Immature natural killer cell (primary cell): ENCODE measurements at places on chromosomes 13 and 19.

GRCh38 chr19:35949131-35949530, 13.0 kb downstream of the LRFN3 start:
- no peak for DNase-seq

GRCh38 chr13:61192826-61193225, 222.8 kb downstream of the PCDH20 start:
- no peak for DNase-seq

DNA sequence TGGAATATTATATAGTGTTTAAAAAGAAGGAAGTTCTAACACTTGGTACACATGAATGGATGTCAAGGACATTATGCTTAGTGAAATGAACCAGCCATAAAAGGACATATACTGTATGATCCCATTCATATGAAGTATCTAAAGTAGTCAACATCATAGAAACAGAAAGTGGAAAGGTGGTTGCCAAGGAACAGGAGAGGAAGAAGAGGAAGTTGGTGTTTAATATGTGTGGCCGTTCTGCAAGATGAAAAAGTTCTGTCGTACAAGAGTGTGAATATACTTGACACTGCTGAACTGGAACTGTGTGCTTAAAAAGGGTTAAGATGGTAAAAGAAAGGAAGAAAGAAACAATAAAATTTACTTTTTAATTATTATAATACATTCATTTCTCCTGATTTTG, 33.1 kb upstream of the C1QTNF9 start:
- peak; percentile 63 for DNase-seq

GRCh38 chr13:40318366-40318765, 348.1 kb downstream of the FOXO1 start:
- no peak for DNase-seq

GRCh38 chr13:59623206-59623915, 540.4 kb downstream of the DIAPH3 start:
- DNase-seq, result no peak

DNA sequence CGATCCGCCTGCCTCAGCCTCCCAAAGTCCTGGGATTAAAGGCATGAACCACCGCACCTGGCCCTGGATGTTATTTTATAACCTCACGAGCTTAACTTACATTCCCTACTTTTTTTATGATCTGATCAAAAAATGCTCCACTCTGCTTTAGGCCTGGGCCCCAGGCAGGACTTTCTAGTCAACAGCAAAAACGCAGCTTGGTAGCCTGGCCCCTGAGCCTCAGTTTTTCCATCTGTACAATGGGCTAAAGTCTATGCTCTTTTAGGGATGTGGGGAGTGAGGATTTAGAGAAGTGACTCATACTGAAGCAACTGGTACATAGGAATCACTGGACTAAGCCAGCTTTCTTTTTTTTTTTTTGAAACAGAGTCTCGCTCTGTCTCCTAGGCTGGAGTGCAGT, 11.9 kb upstream of the PIK3R2 start:
- DNase-seq, result no peak

DNA sequence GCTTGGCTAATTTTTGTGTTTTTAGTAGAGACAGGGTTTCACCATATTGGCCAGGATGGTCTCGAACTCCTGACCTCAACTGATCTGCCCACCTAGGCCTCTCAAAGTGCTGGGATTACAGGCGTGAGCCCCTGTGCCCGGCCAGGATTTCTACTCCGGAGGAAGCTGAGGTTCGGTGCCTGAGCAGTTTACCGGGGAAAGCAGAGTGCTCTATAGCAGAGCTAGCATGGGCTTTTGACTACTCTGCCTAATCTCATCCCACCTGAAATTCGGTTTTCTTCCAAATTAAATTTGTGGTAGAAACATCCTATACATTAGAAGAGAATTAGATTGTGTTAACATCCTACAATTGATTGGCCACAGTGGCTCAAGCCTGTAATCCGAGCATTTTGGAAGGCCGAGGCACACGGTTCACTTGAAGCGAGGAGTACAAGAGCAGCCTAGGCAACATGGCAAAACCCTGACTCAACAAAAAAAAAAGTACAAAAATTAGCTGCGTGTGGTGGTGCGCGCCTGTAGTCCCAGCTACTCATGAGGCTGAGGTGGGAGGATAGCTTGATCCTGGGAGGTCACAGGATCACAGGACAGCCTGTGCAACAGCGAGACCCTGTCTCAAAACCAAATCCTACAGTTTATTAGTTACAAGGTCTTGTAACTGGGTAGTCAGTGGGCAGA, 1.6 kb downstream of the RPL13A start:
- DNase-seq, result no peak

GRCh38 chr19:3950871-3951861, 18.3 kb downstream of the NMRK2 start:
- DNase-seq, result peak; percentile 46

DNA sequence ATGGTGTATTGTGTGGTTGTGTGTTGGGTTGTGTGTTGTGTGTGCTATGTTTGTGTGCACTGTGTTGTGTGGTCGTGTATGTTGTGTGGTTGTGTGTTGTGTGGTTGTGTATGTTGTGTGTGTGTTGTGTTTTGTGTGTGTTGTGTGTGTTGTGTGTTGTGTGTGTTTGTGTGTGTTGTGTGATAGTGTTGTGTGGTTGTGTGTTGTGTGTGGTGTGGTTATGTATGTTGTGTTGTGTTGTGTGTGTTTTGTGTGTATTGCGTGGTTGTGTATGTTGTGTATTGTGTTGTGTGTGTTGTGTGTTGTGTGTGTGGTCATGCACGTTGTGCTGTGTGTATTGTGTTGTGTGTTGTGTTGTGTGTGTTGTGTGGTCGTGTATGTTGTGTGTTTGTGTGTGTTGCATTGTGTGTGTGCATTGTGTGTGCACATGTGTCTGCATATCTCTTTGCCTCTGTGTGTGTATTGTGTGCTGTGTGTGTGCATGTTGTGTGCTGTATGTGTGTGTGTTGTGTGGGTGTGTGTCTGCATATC, 2.9 kb downstream of the C3 start:
- DNase-seq, result no peak

- DNase-seq, result no peak
These were observed 754.5 kb downstream of the DIAPH3 start for GRCh38 chr13:59409211-59409610.

- no peak for DNase-seq
These were observed 641 bp upstream of the SOX21 start for GRCh38 chr13:94712812-94713560.

- no peak for DNase-seq
These were observed 1702.2 kb downstream of the EFNB2 start for GRCh38 chr13:104833221-104833620.

DNA sequence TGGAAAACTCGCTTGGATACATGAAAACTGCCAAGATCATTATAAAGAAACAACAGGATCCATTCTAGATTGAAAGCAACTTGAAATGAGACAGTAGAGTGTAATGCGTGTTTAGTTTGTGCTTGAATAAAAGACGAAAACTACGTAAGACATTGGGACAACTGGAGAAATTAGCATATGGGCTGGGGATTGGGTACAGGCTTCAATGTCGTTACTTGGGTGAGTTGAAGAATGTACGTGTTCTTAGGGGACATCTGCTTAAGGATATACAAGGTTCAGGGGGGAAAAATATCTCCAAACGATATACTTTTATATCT, 471 bp upstream of the ERVK3-1 start:
- no peak for DNase-seq

- DNase-seq, result no peak
These were observed 342.5 kb downstream of the SPRY2 start for GRCh38 chr13:79998381-79998880.

GRCh38 chr19:1088416-1089010, 6.7 kb downstream of the POLR2E start:
- no peak for DNase-seq

- DNase-seq, result peak; percentile 18
These were observed 20.5 kb downstream of the DZIP1 start for GRCh38 chr13:95624020-95624419.

- DNase-seq, result no peak
These were observed 9.6 kb upstream of the ZC3H13 start for GRCh38 chr13:46062185-46062584.

GRCh38 chr13:73767747-73768315, 366.4 kb downstream of the KLF12 start:
- peak; percentile 18 for DNase-seq

DNA sequence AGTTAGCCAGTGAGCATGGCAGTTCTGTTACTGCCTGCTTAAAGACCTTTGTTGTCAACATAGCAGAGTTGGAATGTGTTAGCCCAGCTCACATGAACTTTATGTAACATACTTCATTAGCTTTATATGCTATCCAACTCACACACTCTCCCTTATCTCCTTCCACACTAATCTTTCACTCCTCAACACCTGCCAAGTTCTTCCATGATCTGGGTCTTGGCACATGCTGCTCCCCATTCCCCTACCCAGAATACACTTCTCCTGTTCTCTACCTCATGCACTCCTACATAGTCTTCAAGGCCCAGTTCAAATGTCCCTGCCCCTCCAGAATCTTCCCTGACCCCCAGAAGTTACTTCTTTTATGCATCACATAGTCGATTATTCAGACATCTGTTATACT, 179.3 kb downstream of the KATNAL1 start:
- DNase-seq, result no peak

DNA sequence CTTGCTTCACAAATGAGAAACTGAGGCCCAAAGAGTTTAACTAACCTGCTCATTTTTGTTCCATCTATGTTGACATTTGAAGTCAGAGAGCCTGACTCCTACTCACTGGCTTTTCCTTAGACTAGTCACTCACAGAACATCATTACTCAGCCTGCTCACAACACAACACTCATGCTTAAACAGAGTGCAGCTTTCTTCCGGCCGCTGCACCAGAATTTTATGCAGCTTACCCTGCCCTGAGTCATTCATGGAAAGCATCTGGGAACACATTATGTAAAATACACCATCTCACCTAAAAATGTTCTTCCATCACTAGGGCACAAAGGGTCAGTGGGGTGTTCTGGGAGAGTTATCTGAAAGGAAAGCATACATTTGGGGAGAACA, 303.4 kb downstream of the SPRY2 start:
- no peak for DNase-seq

DNA sequence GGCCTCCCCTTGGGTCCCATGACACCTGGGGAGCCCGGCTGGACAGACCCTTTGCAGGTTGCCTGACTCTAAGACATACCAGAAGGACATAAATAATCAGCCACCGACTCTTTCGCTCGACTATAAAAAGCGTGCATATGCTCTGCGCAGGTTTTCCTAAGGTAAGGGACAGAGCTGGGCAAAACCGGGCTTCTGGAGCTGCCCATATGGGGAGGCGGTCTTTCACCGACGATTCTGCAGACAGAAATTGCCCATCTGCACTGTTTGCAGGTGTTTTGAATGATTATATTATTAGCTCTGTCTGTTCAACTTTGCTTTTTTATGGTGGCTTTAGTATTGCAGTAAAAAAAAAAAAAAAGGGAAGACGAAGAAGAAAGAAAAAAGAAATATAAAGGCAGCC, 347.2 kb downstream of the TSHZ3 start:
- no peak for DNase-seq

DNA sequence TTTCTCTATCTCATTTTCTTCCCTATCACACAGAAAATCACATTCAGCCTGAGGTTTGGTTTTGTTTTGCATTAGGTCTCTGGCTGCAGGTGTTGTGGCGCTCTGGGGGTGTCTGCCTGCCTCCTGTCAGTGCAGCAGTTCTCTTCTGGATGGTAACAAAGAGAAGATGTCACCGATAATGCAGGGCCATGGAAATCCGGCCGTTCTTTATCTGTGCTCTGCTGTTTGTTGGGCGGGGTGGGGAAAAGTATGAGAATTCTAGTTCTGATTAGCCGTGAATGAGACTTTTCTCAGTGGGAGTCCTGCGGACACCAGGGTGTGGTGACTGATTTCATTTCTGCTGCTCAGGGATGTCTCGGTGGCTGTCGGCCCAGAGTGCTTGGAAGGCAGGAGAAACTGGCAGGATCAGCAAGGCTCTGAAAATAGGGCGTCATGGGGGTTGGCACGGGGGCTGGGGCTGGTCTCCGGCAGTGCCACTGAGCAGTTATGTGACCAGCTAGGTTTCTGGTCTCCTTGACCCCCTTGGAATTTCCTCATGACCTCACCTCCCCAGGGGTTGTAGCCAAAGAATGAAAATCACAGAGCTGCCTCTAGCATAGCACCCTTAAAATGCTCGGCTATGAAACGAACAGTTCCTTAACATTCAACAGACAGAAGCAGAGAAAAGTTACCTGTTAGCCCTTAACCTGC, 5.0 kb downstream of the RNF113B start:
- DNase-seq, result no peak

- DNase-seq, result no peak
These were observed 26.1 kb downstream of the MBNL2 start for GRCh38 chr13:97248243-97248642.

- DNase-seq, result no peak
These were observed 62.3 kb downstream of the CHST8 start for GRCh38 chr19:33683881-33684537.

GRCh38 chr13:66914155-66914554, 316.0 kb downstream of the PCDH9 start:
- no peak for DNase-seq

DNA sequence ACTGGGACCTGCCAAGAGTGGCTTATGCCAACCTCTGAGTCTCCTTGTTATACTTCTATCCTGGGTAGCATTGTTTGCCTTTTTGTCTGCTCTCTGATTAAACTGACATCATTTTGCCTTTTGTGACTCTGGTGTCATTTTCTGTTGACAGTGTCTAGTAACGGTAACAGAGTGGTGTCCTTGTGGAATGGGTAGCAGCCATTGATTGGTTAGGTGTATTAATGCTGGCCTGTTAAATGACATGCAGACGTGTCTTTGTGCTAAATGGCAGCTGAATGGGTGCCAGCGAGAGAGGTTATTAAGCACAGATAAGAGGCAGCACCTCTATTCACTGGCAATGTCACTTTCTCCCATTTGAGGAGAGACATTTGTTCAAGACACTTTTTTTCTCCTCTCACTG, 1289.4 kb downstream of the PCDH9 start:
- DNase-seq, result no peak

DNA sequence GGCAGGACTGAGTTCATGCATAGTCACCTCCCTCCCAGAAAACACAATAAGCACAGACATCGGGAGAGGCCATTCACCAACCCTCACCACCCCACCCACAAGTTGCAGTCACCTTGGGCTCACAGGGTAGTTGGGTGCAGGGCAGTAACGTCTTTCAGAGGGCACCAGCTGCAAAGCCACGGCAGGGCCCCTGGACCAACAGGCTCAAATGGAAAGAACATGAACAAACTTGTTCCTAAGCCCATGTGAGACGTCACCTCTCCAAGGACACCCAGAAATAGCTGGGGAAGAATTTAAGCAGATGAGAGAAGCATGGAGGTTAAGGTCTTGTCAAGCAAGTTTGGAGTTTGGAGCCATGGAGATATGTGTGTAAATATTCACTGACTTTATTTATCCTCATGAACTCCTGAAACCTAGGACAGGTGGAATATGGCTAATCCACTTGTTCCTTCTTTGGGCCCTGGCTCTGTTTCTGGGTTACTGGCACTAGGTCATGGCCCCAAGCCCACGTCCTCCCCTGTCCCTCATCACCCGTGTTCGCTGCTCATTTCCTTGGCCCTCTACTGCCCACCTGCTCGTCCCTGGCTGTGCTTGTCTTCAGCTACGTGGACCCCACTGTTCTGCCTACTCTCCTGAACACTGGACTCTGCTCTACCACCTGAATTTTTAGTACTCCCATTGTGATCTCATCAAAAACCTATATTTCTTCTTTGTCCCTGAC, 40.4 kb downstream of the SACS start:
- no peak for DNase-seq
